ENCODE measurements at places on chromosomes 7 and 10.

GRCh38 chr7:99899830-99900519 is 19.4 kb downstream of the TRIM4 start:
- no peaks in the 10 kb centered on the region for H3K4me1 ChIP-seq
- DNase-seq, result no peak
- H3K27me3 ChIP-seq, result no peaks in the 10 kb centered on the region
- no peak overlapping the region for H3K4me3 ChIP-seq
- H3K36me3 ChIP-seq, result no peaks in the 10 kb centered on the region

GRCh38 chr10:126892226-126893175 is 12.7 kb upstream of the DOCK1 start:
- H3K4me1 ChIP-seq, result no peaks in the 10 kb centered on the region
- no peaks in the 10 kb centered on the region for H3K36me3 ChIP-seq
- no peak overlapping the region for H3K27ac ChIP-seq
- no peak overlapping the region for H3K4me3 ChIP-seq
- no peaks in the 10 kb centered on the region for H3K27me3 ChIP-seq
- DNase-seq, result no peak

DNA sequence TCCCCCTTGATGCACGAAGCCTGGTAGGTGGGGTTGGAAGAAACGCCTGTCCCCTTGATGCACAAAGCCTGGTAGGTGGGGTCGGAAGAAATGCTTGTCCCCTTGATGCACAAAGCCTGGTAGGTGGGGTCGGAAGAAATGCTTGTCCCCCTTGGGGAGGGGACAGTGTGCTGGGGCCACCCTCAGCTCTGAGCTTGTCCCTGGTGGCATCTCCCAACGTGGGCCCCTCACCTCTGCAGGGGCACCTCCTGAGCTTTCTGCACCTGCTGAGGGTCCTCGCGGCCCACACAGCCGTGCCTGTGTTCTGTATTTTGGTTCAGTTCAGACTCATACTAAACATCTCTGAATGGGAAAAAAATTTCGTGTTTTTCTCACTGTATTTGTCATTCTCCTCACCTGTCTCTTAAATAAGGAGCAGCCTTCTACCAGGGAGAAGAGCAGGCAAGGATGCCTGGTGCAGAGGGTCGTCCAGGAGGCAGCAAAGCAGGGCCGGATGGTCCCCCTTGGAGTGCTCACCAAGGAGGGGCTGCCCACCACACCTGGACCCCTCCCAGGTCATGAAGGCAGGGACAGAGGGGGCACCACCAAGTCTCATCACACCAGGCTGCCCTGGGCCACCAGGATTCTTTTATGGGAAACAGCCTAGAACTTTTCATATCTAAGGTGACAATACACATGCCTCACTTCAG is 24.7 kb downstream of the VIPR2 start:
- H3K27ac ChIP-seq, result no peak overlapping the region
- no peak for DNase-seq
- no peaks in the 10 kb centered on the region for H3K27me3 ChIP-seq
- H3K4me1 ChIP-seq, result no peaks in the 10 kb centered on the region
- no peak overlapping the region for H3K4me3 ChIP-seq

- no peaks in the 10 kb centered on the region for H3K4me1 ChIP-seq
- H3K36me3 ChIP-seq, result no peaks in the 10 kb centered on the region
- no peaks in the 10 kb centered on the region for H3K27me3 ChIP-seq
- H3K27ac ChIP-seq, result no peak overlapping the region
- no peak overlapping the region for H3K4me3 ChIP-seq
Observed at GRCh38 chr10:55822096-55822495, 539.0 kb downstream of the ZWINT start.

DNA sequence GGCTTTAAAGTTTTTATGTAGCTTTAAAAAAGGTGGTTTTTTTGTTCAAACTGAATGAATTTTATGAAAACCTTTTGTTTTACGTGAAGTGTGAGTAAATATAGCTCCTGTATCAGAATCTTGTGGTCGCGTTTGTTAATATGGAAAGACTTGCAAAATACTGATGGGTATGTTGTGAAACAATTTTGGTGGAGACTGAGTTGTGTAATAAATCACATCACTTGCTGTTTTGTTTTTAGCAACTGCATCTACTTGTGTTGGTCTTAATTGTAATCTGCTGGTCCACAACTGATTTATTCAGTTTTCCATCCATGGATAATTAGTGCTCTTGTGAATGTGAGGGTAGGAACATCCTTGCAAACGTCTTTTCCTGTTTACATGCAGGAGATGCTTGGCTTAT is 10.5 kb downstream of the PLXDC2 start:
- DNase-seq, result no peak
- no peak overlapping the region for H3K27ac ChIP-seq
- H3K27me3 ChIP-seq, result no peaks in the 10 kb centered on the region
- H3K36me3 ChIP-seq, result no peaks in the 10 kb centered on the region
- H3K4me3 ChIP-seq, result no peak overlapping the region

All from testis (tissue), 5 donors.